Small intestine (tissue), 16 donors: ENCODE measurements at places on chromosomes 2 and 18. TPM values are rescaled to one million over a fixed set of nuclear protein-coding genes. Genes with fewer than 3 reads are reported as not detected.

The TRIM43 gene
- not detected for polyA plus RNA-seq

The BOK gene
- 4.9 TPM for polyA plus RNA-seq

The ACVR1 gene
- 2.2 TPM for polyA plus RNA-seq

The DAPL1 gene
- polyA plus RNA-seq, result 4.0 TPM

The DTYMK gene
- polyA plus RNA-seq, result 22.7 TPM

The SKOR2 gene
- polyA plus RNA-seq, result not detected

The TCF7L1 gene
- polyA plus RNA-seq, result 4.6 TPM

The DSEL gene
- polyA plus RNA-seq, result not detected

The SPP2 gene
- not detected for polyA plus RNA-seq

The GNAL gene
- 2.1 TPM for polyA plus RNA-seq

The DQX1 gene
- 20.0 TPM for polyA plus RNA-seq

The IL1R2 gene
- polyA plus RNA-seq, result 5.2 TPM

The NT5DC4 gene
- polyA plus RNA-seq, result not detected

The VWA3B gene
- not detected for polyA plus RNA-seq

The CCDC74B gene
- polyA plus RNA-seq, result not detected

The C18orf32 gene
- polyA plus RNA-seq, result 56.0 TPM

The DLGAP1 gene
- polyA plus RNA-seq, result 0.22 TPM

The LIMS4 gene
- polyA plus RNA-seq, result 0.87 TPM

The ITGAV gene
- 5.1 TPM for polyA plus RNA-seq

The SETBP1 gene
- not detected for polyA plus RNA-seq

The TDRD15 gene
- polyA plus RNA-seq, result not detected

The BABAM2 gene
- polyA plus RNA-seq, result 19.5 TPM

The CGREF1 gene
- 7.8 TPM for polyA plus RNA-seq

The CLK1 gene
- 281 TPM for polyA plus RNA-seq

The SLC14A1 gene
- not detected for polyA plus RNA-seq

The TNFRSF11A gene
- polyA plus RNA-seq, result 16.5 TPM

The ERFE gene
- 0.92 TPM for polyA plus RNA-seq

The ALPP gene
- not detected for polyA plus RNA-seq

The TMEM178A gene
- polyA plus RNA-seq, result 2.7 TPM

The CAD gene
- 9.6 TPM for polyA plus RNA-seq

The STON1 gene
- 3.6 TPM for polyA plus RNA-seq

The EML6 gene
- 1.3 TPM for polyA plus RNA-seq

The PPIL3 gene
- polyA plus RNA-seq, result 62.8 TPM

The PRKAG3 gene
- polyA plus RNA-seq, result not detected

The NTSR2 gene
- polyA plus RNA-seq, result not detected

The SRD5A2 gene
- not detected for polyA plus RNA-seq

The ANKRD30BL gene
- 0.03 TPM for polyA plus RNA-seq

The RSAD2 gene
- polyA plus RNA-seq, result 0.81 TPM

The ACOXL gene
- 0.56 TPM for polyA plus RNA-seq

The KLHL41 gene
- polyA plus RNA-seq, result 9.3 TPM

The DSG2 gene
- polyA plus RNA-seq, result 66.9 TPM

The RFX8 gene
- not detected for polyA plus RNA-seq

The KANSL3 gene
- polyA plus RNA-seq, result 18.2 TPM

The GPR35 gene
- 367 TPM for polyA plus RNA-seq

The ANKRD30B gene
- polyA plus RNA-seq, result 0.07 TPM

The FAM124B gene
- polyA plus RNA-seq, result 0.81 TPM

The GPR45 gene
- not detected for polyA plus RNA-seq

The MYO3B gene
- 0.03 TPM for polyA plus RNA-seq

The CYS1 gene
- 0.76 TPM for polyA plus RNA-seq

The MAL gene
- 3.8 TPM for polyA plus RNA-seq

The PLGLB2 gene
- not detected for polyA plus RNA-seq
